ENCODE measurements at places on chromosomes 7 and 10.

DNA sequence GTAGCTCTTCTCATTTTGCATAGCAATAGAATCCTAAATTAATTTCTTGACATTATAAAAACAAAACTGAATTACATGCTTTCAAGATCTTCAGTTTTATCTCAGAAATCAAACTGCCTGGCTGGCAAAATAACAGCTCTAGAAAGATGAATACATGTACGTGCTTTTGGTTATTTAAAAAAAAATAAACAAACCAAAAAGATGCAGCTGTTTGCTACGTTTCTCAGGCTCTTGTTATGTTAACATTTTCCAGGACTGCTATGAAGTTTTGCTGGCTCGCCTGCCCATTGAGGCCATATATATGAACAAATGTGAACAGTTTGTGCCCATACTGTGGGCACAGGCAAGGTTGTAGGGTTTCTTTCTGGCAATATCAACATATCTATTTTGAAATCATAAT lies 86.6 kb downstream of the ODAD2 start:
- DNase-seq: no peak

DNA sequence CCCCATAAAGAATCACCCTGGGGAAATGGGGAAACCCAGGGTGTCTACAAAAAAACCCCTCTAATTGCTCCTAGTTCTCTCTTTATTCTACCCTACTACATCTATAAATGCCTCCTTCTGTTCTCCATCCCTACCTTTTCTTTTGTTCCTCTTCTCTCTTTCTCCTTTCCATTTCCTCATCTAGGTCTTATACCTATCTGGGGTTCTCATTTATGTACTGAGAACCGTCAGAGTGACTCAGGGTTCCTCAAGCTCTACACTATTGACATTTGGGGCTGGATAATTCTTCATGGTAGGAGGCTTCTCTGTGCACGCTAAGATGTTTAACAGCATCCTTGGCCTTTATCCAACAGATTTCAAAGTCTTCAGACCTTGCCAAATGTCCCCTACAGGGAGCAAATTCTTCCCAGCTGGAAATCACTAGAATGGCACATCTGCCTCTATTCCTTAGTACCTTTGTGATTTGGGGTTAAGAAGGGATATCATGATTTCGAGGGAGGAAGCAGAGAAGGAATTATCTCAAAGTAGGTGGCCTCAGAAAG lies 137.4 kb upstream of the PTN start:
- no peak for DNase-seq

GRCh38 chr7:2353936-2354185 lies 766 bp upstream of the EIF3B start:
- DNase-seq: peak; percentile 36

- no peak for DNase-seq
Observed at GRCh38 chr10:113320987-113321386, 231.9 kb upstream of the HABP2 start.

- no peak for DNase-seq
Observed at GRCh38 chr7:128705891-128706333, 33.2 kb upstream of the CALU start.

- no peak for DNase-seq
Observed at GRCh38 chr10:132390921-132391675, 5.9 kb upstream of the PWWP2B start.

DNA sequence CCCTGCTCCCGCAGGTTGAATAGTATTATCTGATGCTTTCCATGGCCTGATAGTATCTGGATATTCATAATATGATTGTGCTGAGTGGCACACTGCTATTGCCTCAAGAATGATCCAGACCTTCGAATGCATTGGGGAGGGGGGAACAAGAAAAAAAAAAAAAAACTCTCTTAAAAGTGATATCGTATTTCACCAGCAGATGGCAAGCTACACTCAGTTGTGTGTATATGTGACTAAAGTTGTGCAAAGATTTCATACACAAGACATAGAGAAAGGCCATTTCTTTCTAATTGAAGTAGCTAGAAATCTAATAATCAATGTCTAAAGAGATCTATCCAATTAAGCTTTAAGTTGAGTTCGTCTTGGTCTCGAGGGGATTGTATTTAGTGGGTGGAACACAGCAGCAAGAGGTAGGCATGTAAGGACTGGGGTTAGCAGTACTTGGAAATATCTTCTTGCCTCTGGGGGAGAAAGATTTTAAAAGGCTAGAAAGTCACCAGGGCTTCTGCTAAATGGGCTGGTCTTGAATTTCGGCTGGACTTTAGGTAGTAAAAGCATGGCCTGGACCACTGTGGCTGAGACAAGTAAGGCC lies 15.3 kb downstream of the SFRP4 start:
- DNase-seq: peak; percentile 75

DNA sequence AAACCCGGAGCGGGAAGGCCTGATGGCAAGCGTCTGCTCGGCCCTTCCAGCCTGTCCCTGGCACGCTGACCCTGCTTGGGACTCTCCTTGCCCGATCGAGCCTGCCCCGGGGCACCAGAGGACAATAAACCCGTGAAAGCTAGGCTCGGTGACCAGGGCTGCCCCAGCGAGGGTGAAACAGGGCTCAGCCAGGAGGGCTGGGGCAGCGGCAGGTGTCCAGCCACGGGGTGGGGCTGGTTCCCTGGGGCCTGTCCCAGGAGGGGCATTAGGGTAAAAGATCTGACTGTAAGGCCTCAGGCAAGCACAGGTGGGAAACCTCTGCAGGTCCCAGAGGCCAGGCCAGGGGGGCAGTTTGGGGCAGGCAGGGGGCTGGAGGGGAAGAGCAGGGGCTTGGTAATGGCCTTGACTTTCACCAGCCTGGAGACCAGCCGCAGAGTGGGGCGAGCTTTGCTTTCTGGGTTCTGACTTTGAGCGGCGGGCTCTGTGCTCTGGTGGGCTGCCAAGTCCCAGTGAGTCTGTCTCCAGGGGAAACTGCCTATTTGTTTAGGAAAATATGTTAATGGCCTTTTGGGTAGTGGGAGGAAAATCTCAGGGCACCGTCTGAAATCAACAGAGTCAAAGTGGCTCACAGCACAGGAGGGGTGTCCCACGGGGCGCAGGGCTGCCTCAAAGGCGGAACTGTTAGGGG lies 68.2 kb upstream of the INPP5A start:
- DNase-seq: no peak

GRCh38 chr10:118742032-118742431 lies 12.7 kb downstream of the CACUL1 start:
- DNase-seq: no peak

DNA sequence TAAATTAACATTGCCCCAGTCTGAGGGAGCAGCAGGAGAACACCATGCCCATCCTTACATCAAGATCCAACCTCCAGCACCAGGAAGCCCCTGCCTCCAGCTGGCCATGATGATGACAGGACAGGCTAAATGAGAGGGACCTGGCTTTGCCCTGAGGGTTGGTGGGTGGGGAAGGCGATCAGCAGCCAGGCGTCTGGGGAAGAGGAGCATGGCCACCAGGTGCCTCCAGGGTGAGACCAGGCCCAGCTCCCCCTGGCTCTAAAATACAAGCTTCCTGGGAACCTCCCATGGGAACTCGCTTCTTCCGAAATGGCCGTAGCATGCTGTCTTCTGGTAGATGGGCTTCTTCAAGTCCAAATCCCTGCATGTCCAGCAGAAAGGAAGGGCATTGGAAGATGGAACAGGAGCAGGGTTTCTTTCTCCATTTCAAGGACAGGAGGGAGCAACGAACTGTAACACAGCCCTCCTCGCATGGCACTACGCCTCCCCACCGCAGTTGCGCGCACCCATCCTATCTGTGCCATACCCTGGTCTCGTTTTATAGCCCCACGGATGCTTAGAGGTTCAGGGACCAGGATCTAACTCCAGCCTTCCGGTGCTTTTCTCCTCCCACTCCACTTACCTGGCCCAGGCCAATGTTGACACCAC lies 15.8 kb downstream of the MAT1A start:
- no peak for DNase-seq

- no peak for DNase-seq
Observed at GRCh38 chr10:61903928-61904344, 2.4 kb downstream of the ARID5B start.

GRCh38 chr10:123459371-123460091 lies 206.6 kb upstream of the GPR26 start:
- DNase-seq: no peak

GRCh38 chr7:142801601-142802295 lies 31.0 kb downstream of the PRSS2 start:
- DNase-seq: no peak

GRCh38 chr7:43148161-43148731 lies 35.8 kb downstream of the HECW1 start:
- DNase-seq: no peak

DNA sequence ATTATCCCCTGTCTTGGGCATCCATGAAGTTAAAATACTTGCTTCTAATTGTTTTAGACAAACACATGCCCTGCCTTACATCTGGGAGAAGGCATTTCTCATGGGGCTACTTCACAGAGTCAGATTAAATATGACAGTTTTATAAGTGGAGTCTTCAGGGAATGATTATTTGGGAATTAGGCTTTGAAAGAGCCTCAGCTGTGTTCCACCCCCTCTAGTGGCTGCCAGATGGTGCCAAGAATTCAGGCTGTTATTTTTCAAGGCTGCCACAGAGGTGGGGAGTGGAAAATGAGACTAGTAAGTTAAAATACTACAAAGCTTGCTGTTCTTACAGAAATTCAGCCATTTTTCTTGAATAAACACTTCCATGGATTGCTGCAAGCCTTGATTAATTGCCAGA lies 45.8 kb upstream of the DNAH11 start:
- DNase-seq: peak; percentile 69

GRCh38 chr7:20438248-20438647 lies 107.5 kb downstream of the ITGB8 start:
- DNase-seq: no peak

DNA sequence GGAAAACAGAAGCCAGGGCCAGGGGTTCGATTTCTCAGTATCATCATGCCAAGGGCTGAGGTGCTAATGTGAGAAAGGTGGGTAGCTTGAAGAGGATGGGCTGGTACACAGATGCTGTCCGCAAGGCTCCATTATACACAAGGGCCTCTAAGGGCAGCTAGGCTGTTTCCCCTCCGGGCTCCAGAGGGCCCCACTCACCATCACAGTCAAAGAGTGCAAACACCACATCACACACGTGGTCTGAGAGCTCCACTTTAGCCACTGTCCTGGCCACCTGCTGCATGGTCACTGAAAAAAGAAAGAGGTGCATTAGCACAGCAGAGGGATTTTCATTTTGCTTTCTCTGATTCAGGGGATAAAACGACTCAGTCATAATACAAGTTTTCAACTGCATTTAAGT lies 20.9 kb upstream of the DNAJB12 start:
- DNase-seq: peak; percentile 12

DNA sequence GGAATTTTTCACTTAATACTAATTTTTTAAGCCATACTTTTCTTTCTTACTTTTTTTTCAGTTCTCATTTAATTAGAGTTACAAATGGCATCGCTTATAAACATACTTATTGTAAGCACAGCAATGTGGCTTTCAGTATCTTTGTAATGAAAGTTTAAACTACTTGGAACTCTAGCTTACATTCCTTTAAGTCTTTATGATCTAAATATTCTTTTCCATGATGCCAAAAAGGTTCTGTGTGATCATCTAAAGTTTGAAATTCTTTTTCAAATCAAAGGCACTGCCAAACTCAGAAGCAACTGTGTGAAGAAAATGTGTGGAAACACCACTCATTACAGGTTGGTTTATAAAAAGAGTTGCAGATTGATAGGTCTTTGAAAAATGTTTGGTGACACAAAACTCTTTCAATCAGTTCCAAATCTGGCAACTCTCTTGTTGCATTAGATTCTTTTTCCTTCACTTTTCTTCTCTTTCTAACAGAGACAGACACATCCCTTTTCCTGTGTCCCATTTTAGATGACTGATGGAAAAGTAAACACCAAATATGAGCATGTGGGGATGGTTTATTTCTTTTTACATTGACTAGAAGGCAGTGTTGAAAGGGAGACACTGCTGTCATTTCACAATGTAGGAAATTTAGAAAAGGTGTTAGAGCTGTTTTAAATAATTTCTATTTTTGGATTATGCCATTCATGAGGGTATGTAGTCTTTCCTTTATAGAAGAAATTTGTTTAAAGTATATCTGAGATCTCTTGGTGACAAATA lies 392.3 kb downstream of the SUGCT start:
- no peak for DNase-seq

DNA sequence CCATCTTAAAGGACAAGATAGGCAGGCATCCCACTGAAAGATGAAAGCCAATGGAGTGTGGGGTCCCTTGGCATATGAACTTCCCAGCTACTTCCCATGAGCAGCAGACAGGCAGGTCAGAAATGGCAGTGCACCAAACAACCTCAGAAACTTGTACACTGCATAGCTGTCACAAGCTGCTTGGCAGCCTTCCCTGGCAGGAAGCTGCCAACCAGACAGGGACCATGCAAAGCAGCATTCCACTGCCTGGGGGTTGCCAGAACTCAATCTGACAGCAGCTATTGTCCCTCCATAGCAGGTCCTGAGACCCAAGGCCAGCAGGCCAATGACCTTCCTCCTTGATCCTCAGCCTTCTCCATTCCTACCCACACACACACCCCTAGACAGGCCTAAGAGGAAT lies 139.5 kb downstream of the PLCE1 start:
- no peak for DNase-seq

GRCh38 chr10:95716466-95716865 lies 22.7 kb upstream of the TCTN3 start:
- DNase-seq: no peak

DNA sequence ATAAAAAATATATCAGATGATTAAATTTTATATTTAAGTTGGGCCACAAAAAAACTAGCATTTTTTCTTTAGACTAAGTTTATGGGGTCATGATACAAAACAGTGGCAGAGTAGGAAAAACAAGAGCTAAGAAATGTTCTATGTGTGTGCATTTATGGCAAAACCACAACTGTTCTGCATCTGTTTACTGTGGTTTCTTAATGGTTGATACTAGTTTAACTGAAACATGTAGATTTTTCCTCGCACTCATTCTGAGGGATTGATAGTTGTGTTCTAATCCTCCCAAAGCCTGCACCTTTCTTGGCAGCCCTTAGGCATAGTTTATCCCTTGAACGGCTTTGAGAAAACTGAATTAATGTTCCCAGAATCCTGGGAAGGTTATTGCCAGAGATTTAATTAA lies 66.6 kb upstream of the PHYHIPL start:
- DNase-seq: no peak

DNA sequence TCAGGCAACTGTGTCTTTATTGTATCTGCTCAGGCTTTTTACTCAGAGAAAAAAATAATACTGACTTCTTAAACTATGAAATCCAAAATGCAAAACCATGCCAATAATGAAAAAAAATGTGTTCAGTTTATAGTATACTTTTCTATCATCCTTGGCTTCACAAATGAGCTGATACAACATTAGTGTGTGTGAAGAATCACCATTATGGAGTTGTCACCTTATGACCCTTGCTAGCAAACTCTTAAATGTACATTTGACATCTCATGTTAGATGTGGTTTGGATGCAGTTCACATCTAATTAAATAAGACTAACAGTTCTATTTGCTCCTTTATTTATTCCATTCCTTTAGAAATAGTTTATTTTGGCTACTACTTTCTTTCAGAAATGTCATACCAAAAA lies 4.2 kb upstream of the OR2A2 start:
- no peak for DNase-seq

Measured in Kasumi-1 (cell line).